ENCODE measurements at places on chromosomes 16 and 17.
A peak's percentile ranks its signal among the peaks of the same experiment; 100 is the strongest.

DNA sequence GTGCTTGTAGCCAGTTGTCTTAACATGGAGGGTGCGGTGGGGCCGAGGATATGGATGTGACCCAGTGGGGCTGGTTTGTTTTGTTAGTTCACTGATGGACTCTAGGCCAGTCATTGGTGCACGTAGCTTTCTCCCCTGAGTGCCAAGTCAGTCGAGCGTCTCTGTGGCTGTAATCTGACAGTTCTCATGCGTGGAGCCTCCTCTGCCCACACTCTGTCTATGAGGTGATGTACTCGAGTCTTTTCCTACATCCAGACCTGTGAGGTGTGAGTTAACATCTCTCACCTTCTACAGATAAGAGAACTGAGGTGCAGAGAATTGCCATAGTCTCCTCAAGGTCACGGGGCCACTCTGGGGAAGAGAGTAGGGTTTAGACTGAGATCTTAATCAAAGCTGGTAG, 90.2 kb downstream of the MARCHF10 start:
- no peak for DNase-seq

- DNase-seq = peak; percentile 82
Observed at GRCh38 chr16:84607694-84608093, 10.2 kb downstream of the COTL1 start.

DNA sequence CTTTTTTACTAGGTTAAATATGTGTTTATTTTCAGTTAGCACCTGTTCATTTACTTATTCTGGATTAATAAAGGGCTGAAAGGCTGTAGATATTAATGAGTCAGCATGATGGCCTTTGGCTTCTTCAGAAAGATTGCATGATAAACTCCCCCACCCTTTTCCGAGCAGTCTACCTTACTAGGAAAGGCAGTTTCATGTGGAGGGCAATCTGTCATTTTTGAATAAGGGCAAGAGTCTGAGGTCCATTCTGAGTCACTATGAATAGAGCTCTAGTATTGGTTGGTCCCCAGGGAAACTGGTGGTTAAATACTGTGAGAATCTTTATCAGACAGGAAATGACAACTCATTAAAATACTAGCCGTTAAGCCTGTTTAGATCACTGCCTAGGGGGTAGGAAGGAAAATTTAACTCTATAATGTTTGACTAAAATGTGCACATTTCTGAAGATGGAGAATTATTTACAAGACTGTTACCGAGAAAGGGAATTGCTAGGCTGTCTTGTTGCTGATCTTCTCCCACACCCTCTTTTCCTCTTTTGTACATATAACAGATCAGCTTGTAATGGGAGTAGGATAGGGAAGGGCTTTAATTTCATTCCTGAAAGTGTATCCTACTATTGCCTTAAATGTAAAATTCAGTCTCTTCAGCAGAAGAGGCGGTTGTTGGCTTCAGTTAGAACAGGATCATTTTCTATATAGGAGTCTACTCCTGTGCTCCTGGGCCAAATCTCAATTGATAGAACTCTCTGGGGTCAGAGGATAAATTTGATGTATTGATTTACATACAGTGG, 63.3 kb downstream of the TUBD1 start:
- DNase-seq = peak; percentile 89

- no peak for DNase-seq
Observed at GRCh38 chr17:40666331-40666730, 1.4 kb upstream of the KRT222 start.

DNA sequence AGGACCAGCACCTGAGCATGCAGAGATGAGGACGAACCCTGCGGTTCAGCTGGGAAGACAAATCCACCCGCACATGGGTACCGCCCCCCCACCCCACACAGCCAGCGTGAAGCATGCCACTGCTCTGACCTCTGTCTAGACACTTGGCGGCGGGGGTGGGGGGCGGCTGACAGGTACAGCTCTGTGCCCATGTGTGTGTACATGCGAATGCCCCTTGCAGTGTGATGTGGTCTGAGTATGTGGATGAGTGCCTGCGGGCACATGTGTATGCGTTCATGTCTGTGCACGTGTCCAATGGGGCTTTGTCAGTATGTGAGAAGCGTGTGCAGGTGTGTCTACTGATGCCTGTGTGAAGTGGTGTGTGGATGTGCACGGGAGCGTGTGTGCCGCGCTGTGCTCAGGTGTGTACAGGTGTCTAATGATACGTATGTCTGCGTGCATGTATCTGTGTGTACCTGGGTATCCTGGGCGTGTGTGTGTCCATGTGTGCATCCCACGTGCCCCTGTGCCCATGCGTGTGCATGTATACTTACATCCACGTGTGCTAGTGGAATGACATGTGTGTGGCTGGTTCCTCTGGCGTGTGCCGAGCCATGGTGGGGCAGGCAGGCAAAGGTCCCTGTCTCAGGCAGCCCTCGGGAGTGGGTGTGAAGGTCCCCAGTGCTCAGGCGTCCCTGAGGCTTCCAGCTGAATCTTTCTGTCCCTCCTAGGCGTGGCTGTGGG, 636 bp upstream of the RAP1GAP2 start:
- no peak for DNase-seq

GRCh38 chr17:41516830-41517283, 1.8 kb downstream of the KRT15 start:
- DNase-seq = no peak

- DNase-seq = no peak
Observed at GRCh38 chr17:21001111-21001812, 41.5 kb downstream of the USP22 start.

DNA sequence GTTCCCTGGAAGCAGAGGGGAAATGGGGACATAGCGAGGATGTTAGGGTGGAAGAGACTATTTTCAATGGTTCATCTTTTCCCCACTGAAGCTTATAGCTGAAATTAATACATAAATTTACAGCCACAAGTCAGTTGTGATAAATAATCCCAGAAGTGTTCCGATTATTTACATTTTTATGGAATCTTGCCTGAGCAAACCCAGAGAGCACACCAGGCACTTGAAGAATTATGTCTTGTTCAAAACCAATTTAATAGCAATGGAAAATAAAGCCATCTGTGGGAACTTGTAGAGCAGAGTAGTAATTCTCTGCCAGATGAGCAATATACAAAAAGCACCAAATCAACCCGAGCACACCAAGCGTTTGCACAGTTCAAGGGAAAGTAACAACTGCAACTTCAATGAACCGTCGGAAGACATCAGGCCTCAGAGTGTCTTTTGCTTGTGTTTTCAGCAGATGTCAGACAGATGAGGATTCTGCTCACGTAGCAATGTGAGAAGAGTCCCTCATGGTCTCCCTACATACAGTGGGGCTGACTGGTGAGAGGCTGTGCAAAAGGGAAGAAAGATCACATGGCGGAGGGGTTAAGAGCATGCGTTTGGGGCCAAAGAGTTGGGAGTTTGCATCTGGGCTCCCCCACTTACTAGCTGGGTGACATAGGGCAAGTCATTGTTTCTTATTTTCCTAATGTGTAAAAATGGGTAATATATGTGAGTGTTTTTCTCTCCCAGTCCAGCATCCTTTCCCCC, 148.7 kb upstream of the HS3ST2 start:
- no peak for DNase-seq

- peak; percentile 84 for DNase-seq
Observed at GRCh38 chr16:80583466-80583865, 42.7 kb downstream of the DYNLRB2 start.

Data from activated CD4-positive, alpha-beta T cell treated with anti-CD3 and anti-CD28 coated beads, Interleukin-2, amount 10 ng/mL, durations not matched to agents 24 days and 14 days (primary cell).